ENCODE measurements at places on chromosomes 1 and 21.
A peak's percentile ranks its signal among the peaks of the same experiment; 100 is the strongest.

DNA sequence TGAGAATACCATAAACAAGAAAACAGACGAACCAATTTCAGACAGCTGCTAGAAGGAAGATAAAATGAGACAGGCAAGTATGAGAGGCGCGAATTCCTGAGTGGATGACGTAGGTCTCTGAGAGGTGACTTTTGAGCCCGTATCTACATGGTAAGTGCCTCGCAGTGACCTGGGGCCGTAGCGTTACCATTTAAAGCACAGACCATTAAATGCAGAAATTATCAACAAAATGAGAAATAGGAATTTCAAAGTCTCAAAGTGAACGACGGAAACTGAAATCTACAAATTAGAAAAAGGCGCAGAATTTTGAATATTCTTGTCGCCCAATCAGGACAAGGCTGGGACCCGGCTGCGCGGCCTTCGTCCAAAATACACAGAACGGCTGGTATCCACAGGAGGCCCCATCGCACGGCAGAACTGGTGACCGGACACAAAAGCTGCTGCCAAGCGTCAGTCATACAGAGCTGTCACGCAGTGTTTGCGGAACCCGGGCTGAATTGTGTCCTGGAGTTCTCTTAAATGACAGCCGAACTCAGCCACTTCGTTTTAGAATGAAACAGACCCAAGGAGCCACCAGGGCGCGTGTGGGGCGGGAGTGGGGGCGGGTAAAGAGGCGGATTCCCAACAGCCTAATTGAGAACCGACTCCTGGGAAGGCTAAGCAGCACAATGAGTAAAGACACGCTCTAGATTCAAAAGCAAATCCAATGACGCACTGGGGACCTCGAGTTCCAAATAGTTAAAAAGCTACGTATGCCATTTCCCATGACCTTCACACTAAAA lies 13.8 kb upstream of the BOLA1 start:
- peak; percentile 94 for DNase-seq

DNA sequence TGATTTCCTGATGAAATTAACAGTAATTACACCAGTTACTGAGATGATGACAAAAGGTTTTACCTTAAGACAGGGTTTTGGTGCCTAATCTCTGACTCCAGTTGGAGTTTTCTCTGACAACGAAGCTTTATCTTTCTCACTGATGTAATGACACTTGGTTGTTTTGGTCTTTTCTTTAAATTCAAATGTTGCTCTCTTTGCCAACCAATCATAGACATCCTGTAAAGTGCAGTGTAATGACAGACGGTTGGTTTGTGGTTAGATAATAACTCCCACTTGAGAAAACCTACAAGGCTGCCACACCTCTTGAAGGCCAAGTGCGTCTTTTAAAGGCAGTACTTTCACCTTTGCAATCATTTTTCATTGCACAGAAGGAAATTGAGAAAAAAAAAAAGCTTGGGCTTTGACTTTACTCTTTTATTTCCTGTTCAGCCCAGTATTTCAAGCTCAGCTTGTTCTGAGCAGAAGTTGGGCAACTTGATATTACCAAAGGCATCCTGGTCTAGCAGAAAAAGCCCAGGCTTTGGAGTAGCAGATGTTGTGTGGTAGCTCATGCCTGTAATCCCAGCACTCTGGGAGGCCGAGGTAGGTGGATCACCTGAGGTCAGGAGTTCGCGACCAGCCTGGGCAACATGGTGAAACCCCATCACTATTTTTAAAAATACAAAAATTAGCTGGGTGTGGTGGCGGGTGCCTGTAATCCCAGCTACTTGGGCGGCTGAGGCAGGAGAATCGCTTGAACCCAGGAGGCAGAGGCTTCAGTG lies 14.9 kb downstream of the PDIK1L start:
- no peak for DNase-seq

GRCh38 chr1:52127181-52128180 lies 14.4 kb upstream of the ZFYVE9 start:
- DNase-seq = peak; percentile 63

DNA sequence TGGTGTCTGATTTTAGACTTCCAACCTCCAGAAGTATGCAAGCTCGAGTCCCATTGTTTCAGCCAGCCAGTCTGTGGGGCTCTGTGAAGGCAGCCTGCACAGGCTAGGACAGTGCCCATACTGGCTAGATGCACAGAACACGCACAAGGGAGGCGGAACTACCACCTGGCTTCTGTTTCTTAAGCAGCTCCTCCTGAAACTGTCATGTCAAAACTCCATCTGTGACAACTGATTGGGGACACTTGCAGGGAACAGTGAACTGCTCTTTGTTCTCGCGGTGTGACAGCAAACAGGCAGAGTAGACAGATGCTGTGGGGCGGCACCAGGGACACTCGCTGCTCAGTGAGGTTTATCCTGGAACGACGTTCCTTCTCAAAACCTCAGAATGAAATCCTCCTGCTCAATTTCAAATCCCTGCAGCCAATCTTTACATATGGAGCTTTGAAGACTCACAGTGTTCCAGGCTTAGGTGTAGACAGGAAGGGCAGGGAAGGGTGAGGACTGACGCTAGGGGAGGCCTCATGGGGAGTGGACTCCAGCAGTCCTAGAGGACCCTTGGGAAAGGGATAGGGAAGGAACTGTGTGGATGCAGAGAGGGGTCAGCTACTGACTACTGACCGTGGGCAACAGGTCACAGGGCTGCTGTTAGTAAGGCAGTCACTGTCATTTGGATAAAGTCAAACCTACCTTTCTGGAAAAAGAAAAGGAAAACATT lies 73.8 kb downstream of the ERG start:
- DNase-seq = no peak

GRCh38 chr1:20390589-20391331 lies 95.2 kb downstream of the CAMK2N1 start:
- DNase-seq = no peak

DNA sequence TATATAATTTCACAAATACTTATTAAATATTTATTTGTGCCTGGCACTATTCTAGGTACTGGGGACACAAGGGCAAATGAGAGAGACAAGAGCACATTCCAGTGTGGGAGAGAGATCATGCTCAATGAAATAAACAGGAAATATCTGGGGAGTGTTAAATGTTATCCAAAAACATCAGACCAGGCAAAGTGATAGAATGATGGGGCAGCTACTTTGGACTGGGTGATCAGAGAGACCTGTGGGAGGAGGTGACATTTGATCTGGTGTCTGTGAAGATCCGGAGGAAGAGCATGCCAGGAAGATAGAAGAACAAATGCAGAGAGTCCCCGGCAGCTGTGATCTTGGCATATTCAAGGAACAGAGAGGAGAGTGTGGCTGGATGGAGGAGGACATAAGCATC lies 27.5 kb upstream of the GNG12 start:
- no peak for DNase-seq

DNA sequence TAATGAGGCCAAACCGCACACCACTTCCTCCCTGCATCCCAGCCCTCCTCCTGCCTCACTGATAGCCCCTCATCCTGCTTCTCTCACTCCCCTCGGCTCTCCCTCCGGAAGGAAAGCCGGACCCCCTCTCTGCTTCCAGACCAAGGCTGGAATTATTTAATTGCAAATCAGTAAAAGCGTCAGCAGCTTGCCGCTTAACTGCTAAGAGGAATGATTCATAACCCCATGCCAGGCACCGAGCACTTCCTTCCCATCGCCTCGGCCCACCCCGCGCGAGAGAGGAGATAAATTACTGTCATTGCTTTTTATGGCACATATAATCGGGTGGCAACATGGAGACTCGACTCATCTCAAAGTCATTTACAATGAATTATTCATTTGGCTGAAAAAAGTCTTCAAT lies 77.3 kb downstream of the UBIAD1 start:
- no peak for DNase-seq

DNA sequence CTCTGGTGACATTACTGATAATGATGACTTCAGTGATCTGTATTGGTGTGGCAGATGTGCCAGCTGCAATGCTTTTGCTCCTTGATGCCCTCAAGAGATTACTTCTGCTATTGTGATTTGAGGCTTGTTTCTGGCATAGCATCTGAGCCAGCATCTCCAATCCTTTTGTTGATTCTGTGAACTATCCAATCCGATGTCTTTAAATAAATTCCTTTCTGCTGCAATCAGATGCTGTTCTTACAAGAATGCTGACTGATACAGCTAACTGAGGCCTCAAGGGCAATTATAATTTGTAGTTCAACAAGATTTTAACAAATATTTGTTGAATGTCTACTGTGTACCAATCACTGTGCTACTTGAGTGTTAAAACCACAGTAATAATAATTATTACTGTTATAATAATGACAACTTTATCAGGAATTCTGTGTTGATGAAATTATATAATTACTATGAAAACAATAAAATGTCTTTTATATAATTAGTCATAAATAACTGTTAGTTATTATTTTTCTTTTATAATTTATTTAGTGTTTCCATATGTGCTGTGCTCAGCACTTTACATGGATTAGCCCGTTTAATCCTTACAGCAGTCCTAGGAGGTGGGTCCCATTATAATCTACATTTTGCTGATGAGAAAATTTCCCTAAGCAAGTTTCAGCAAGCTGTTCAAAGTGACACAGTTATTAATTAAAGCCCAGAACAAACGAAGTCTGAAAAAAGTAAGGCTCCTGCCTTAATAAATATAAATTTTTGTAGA lies 308.2 kb downstream of the BRINP3 start:
- no peak for DNase-seq

DNA sequence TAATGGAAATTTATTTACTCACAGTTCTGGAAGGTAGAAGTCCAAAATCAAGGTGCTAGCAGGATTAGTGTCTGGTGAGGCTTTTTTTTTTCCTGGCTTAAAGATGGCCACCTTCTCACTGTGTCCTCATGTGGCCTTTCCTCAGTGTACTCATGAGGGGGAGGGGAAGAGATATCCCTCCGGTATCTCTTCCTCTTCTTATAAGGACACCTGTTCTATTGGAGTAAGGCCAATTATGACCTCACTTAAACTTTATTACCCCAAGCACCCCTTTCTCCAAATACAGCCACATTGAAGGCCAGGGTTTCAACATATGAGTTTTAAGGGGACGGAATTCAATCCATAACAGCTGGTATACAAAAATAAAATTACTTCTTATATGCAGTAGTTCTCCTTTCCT lies 203.7 kb upstream of the C1orf87 start:
- DNase-seq = peak; percentile 7

- no peak for DNase-seq
Observed at GRCh38 chr1:63732666-63733065, 41.2 kb upstream of the ROR1 start.

- no peak for DNase-seq
Observed at GRCh38 chr1:17958704-17959103, 148.9 kb upstream of the IGSF21 start.

- no peak for DNase-seq
Observed at GRCh38 chr1:178723546-178723945, 1.5 kb upstream of the RALGPS2 start.

DNA sequence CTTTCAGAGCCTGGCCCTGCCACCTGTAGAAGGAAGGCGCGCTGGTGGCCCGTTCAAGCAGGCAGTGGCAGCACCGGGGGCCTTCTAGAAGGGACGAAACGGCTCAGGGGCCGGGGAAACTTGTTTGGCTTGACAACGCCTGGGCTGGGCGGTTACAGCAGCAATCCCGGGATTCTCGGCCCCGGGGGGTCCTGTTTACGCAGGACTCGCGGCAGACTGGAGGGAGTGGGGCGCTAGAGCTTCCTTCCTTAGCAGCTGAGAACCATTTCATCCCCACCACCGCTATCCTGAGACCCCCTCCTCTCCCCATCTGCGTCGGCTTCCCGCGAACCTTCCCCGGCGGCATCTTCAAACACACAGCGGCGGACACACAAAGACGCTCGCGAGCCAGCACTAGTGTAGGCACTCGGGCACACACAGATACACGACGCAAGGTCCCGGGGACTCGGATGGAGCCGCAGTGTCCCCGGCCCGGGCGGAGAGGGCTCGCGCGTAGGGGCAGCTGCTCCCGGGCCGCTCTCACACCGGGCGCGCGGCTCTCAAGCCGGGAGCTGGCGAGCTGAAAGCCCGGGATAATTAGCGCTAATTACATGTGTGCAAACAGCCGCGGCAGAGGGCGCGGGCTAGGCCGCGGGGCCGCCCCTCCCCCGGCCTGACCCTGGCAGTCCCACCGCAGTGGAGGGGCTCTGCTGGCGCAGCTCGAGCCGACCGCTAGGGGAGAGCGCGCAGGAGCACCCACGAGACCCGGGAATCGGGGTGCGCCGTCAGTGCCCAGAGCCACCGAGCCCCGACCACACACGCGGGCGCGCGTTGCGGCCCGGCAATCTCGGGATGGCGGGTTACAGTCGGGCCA lies 271.4 kb downstream of the FOXD2 start:
- peak; percentile 65 for DNase-seq

DNA sequence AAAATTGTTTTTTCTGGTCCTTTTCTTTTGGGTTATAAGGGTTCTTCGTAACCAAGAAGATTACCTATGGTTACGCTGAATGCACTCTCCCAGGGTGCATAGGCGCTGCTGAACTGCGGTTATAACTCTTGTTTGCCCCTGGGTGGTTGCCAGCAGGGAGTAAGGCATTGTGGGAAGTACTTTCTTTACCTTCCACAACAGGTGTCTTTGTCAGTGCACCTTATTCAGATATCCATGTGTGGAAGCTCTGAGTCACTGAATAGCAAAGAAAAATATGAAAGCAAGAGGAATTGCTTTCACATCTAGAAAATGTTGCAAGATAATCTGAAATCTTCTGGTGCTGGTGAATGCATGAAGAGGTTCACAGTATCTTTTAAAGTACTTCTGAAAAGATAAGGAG lies 124.4 kb upstream of the CACYBP start:
- DNase-seq = peak; percentile 98

GRCh38 chr1:87024936-87025540 lies 110.6 kb downstream of the HS2ST1 start:
- DNase-seq = peak; percentile 30

GRCh38 chr21:31236528-31236927 lies 107.5 kb downstream of the TIAM1 start:
- DNase-seq = no peak

GRCh38 chr1:4648657-4649056 lies 5.8 kb upstream of the AJAP1 start:
- DNase-seq = no peak

GRCh38 chr1:94683886-94684285 lies 136.3 kb upstream of the SLC44A3 start:
- DNase-seq = no peak
